Activated CD4-positive, alpha-beta T cell treated with anti-CD3 and anti-CD28 coated beads, Interleukin-2, amount 10 ng/mL, durations not matched to agents 7 days and 5 days (primary cell): ENCODE measurements at places on chromosomes 3 and 15. TPM values are rescaled to one million over a fixed set of nuclear protein-coding genes. Genes with fewer than 3 reads are reported as not detected.

Gene ZNF385D
- total RNA-seq, result not detected

Gene SERINC4
- 0.37 TPM for total RNA-seq

Gene OXTR
- total RNA-seq, result 0.65 TPM

Gene SCAANT1
- total RNA-seq, result not detected

Gene CPB1
- not detected for total RNA-seq

DNA sequence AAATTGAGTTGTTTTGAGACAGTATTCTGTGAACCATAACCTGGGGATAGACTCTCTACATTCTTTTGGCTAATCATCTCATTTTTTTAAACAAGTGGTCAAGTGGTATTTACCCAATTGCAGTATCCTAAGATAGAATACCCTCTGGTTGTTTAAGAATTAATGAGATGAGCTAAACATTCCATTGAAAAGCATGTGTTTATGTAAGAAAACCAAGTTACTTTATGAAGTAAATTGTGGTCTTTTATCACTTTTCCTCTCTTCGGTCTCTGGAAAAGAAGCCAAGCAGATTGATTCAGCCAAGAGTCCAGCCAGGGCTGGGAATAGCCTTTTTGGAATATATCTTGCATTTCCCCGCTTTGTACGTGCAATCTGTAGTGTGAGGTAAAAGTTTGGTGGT, 185.7 kb upstream of the TOPAZ1 start:
- no peak for DNase-seq
- no peaks in the 10 kb centered on the region for H3K36me3 ChIP-seq
- no peak overlapping the region for H3K4me3 ChIP-seq
- H3K27me3 ChIP-seq, result peaks cover 3% of the 10 kb centered on the region
- H3K27ac ChIP-seq, result no peak overlapping the region
- H3K4me1 ChIP-seq, result peaks cover 33% of the 10 kb centered on the region

DNA sequence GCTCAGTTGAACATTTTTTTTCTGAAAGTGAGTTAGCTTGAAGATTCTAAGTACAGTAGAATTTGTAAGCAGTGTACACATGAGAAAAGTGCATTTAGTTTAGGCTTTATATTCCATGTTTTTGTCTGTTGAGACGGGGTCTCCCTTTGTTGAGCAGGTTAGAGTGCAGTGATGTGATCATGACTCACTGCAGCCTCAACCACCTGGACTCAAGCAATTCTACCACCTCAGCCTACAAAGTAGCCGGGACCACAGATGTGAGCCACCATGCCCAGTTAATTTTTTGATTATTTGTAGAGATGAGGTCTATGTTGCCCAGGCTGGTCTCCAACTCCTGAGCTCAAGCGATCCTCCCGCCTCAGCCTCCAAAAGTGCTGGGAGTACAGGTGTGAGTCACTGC, 5.3 kb upstream of the CSNK1G1 start:
- H3K27me3 ChIP-seq, result no peaks in the 10 kb centered on the region
- peaks cover 16% of the 10 kb centered on the region for H3K36me3 ChIP-seq
- H3K4me3 ChIP-seq, result no peak overlapping the region
- H3K27ac ChIP-seq, result no peak overlapping the region
- peaks cover 14% of the 10 kb centered on the region for H3K4me1 ChIP-seq

GRCh38 chr3:52438579-52439425, 6.1 kb downstream of the SEMA3G start:
- H3K27ac ChIP-seq, result no peak overlapping the region
- no peak overlapping the region for H3K4me3 ChIP-seq
- DNase-seq, result no peak
- no peaks in the 10 kb centered on the region for H3K36me3 ChIP-seq
- no peaks in the 10 kb centered on the region for H3K27me3 ChIP-seq

DNA sequence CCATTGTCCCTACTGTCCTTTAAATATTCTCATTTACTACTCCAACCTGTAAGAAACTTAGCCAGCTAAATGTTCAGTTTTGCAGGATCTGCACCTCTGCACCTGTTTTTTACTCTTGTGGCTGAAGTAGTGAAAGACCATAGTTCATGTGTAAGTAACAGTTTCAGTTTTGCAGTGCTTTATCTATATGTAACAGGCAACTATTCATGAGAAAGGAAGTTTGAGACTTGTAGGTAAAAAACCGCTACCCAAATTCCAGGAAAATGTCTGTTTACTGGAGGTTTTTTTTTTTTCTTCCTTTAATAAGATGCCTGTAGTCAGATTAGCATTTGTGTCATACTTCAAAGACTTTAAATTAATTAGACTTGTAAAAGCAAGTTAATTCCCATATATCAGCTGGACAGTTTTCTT, 25.4 kb upstream of the MBNL1 start:
- H3K4me1 ChIP-seq, result peaks cover 50% of the 10 kb centered on the region
- H3K4me3 ChIP-seq, result peak overlapping the region; percentile 99
- peaks cover 23% of the 10 kb centered on the region for H3K36me3 ChIP-seq
- peak overlapping the region; percentile 84 for H3K27ac ChIP-seq

- H3K4me1 ChIP-seq, result no peaks in the 10 kb centered on the region
- no peak overlapping the region for H3K27ac ChIP-seq
- H3K4me3 ChIP-seq, result no peak overlapping the region
- H3K36me3 ChIP-seq, result no peaks in the 10 kb centered on the region
Observed at GRCh38 chr15:93290618-93290946, 201.6 kb upstream of the RGMA start.

- H3K36me3 ChIP-seq, result peaks cover 79% of the 10 kb centered on the region
- H3K27me3 ChIP-seq, result no peaks in the 10 kb centered on the region
- DNase-seq, result no peak
- H3K27ac ChIP-seq, result peak overlapping the region; percentile 66
- H3K4me1 ChIP-seq, result peaks cover 71% of the 10 kb centered on the region
- no peak overlapping the region for H3K4me3 ChIP-seq
Observed at GRCh38 chr3:56764904-56765547, 36.7 kb downstream of the ARHGEF3 start.

GRCh38 chr3:47849699-47850563, 47.0 kb downstream of the DHX30 start:
- no peaks in the 10 kb centered on the region for H3K27me3 ChIP-seq
- DNase-seq, result no peak
- no peaks in the 10 kb centered on the region for H3K4me1 ChIP-seq
- peaks cover 26% of the 10 kb centered on the region for H3K36me3 ChIP-seq
- no peak overlapping the region for H3K4me3 ChIP-seq

DNA sequence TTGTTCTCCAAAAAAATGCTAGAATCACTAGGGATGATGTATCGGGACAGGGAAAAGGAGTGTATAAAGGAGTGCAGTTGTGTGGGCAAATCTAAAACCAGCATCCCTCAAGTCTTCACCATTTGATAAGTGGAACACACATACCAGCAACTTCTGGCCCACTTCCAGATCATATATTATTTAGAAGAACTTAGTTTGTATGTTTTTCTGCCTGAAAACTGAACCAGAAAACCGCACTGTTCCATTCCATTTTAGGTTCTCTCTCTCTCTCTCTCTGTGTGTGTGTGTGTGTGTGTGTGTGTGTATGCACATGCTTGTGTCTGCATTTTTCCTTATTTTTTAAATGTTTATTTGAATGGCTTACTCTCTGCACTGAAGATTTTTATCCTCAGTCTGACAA, 93.5 kb downstream of the SERPINI1 start:
- H3K4me1 ChIP-seq, result no peaks in the 10 kb centered on the region
- no peaks in the 10 kb centered on the region for H3K36me3 ChIP-seq
- no peak overlapping the region for H3K27ac ChIP-seq
- H3K27me3 ChIP-seq, result peaks cover 3% of the 10 kb centered on the region
- no peak for DNase-seq
